ENCODE measurements at places on chromosomes 4 and X.
A peak's percentile ranks its signal among the peaks of the same experiment; 100 is the strongest.

DNA sequence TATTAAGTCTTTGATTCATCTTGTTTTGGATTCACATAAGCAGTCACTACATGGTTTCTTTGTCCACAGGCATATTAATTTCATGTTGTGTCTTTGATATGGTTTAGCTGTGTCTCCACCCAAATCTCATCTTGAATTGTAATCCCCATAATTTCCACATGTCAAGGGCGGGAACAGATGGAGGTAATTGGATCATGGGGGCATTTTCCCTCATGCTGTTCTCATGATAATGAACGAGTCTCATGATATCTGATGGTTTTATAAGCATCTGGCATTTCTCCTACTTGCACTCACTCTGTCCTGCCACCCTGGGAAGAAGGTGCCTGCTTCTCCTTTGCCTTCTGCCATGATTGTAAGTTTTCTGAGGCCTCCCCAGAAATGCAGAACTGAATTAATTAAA is 1811.2 kb upstream of the PCDH10 start:
- DNase-seq, result no peak

DNA sequence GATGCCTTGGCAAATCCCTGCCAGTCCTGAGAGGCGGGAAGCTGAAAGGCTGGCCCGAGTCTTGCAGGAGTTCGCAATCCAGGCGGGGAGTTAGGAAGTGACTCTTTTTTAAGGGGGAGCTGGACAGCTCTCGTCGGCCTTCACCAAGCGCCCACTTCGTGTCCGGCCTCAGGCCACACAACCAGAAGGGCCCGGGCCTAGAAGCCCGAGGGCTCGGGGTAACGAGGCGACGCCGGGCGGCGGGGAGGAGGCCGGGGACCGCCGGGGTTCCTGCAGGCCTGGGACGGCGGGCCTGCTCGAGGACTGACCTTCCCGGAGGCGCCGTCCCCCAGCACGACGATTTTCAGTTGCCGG is 395 bp downstream of the RAB28 start:
- peak; percentile 58 for DNase-seq

- DNase-seq, result no peak
Measured at GRCh38 chrX:47976254-47977151, 27.3 kb downstream of the ZNF182 start.

DNA sequence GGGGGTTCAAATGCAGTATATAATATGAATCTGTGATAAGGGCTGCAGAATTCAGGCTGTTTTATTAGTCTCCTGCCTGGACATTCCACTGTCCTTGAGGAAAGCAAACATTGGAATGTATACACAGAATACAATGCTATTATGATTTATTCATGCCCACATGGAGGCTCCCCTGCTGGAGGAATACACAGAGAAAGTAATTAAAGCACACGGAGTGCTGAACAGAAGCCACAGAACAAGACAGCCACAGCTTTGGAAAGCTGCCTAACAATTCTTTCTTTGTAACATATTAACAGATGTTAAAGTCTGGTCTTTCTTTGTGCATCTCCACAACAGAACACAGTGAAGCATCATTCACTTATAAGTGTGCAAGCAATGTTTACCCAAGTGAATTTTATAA is 155.8 kb downstream of the ARAP2 start:
- DNase-seq, result peak; percentile 86

DNA sequence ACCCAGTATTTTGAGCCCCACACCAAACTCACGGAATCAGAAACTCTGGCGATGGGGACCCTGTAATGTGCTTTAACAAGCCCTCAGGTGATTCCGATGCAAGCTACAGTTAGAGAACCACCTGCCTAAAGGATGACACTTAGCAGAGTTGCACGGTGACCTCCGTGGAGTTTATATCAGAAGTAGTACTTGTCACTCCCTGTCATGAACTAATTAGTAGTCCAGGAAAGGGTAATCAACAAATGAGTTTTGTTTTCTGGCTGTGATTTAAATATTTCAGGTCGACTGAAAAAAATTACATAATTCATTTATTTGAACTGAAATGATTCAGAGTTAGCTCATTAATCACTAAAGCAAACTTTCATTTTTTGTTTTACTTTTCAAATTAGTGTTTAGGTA is 56.4 kb downstream of the TMA16 start:
- no peak for DNase-seq

- DNase-seq, result peak; percentile 56
Measured at GRCh38 chr4:134632056-134632455, 430.5 kb upstream of the PABPC4L start.

GRCh38 chr4:52983563-52984303 is 121.6 kb downstream of the RASL11B start:
- peak; percentile 57 for DNase-seq

DNA sequence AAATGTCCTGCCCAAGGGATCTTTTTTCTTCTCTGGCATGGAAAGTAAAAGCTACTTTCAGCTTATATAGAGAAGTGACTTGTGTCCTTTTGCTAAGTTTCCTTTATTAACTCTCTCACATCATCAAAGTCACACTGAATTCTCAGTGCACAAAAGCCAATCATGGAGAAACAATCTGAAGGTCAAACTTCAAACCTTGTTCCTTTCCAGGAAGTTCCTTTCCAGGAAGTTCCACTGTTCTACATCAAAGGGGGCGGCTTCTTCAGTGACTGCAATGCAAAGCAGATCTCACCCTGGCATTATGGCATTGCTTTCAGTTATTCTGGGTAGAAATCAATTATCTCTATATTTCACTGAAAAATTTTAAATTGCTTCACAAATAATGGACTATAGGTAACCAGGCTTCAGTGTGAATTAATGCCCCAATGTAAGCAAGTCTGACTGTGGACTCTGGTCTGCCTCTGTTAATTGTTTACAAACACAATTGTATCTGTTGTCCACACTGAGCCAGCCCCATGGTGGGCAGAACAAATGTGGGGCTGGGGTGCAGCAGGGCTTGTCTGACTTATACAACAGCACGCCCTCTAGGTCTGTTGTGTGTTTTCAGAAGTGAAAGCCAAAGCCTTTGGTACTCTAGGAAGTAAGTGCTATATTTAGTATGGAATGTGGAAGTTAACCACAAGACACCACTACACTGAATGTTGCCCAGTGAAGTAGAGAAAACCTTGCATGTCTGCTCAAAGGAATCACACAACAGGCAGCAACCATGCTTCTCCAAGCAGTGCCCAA is 98.8 kb downstream of the CDS1 start:
- DNase-seq, result peak; percentile 93

- DNase-seq, result no peak
Measured at GRCh38 chr4:153514688-153515426, 48.7 kb downstream of the TMEM131L start.

GRCh38 chr4:82893942-82894341 is 3.0 kb upstream of the SEC31A start:
- no peak for DNase-seq

- no peak for DNase-seq
Measured at GRCh38 chr4:138407329-138407728, 165.2 kb upstream of the SLC7A11 start.

DNA sequence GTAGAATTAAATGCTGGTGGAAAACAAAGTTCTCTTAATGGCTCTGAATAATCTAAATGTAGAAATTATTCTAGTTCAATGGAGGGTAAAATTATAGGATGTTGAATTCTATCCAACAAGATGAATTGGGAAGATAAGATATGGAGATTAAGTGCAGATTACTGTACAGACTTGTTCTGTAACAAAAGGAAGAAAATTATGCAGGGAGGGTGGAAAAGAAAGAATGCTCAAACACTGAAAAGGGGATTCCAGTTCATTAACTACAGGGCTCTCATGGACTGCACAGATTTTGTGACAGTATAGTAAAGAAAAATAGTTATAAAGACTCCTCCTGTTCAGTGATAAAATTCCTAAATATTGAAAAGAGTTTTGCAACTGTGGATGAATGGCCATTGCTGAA is 1794.0 kb upstream of the PCDH7 start:
- DNase-seq, result no peak

GRCh38 chrX:68983004-68983857 is 154.4 kb downstream of the EFNB1 start:
- DNase-seq, result no peak

- no peak for DNase-seq
Measured at GRCh38 chr4:68123525-68123924, 6.1 kb downstream of the TMPRSS11F start.

DNA sequence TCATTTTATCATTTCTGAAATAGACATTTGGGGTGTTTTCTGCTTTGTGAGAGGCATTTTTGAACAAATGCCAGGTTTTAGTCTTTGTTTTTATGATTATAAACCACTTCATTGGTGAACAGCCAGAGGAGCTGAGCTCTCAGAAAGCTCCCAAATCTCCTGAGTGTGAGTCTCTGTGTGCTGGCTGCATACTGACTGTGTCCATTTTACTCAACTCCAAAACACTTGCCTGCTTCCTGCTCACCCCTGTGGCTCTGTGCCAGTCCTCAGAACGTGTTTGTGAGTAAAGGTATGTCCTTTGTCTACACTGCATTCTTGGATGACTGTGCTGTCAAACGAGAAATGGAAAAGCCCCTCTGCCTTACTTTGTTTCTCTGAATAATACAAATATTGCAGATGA is 5.4 kb upstream of the LRAT start:
- peak; percentile 37 for DNase-seq

DNA sequence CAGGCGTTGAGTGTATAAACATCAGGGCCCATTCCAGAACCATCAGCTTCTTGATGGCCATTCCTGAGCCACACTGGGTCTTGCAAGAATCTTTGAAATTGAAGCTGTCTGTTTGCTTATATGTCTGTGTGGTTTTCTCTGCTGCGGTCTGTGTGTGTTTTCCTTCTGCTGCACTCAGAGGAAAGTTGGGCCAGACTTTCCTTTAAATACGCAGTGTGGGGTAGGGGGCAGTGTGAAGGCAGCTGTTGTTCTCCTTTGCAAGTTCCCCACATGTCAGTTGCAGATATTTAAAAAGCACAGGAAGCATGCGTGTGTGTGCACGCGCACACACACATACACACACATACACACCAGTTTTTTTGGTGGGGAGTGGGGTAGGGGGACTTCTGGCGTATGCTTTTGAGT is 32.1 kb downstream of the CCKAR start:
- DNase-seq, result no peak

DNA sequence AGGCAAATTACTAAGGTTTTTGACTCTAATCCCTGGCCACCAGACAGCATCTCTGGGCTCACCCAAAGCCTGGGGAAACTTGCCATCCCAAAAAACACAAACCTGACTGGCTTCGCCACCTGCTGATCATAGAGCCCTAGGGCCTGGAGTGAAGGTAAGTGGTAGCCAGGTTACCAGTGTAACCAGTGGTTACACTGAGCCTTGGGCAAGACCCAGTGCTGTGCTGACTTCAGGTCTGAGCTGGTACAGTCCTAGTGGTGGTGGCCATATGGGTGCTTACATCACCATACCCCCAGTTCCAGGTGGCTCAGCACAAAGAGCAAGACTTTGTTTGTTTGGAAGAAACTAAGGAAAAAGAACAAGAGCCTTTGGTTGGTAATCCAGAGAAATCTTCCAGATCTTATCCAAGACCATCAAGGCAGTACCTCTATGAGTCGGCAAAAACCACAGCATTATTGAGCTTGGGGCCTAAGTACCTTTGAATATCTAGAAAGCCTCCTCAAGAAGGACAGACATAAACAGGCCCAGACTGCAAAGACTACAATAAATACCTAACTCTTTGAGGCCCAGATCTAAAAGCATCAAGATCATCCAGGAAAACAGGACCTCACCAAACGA is 13.7 kb downstream of the MED14 start:
- no peak for DNase-seq

- no peak for DNase-seq
Measured at GRCh38 chr4:168793542-168793941, 216.5 kb downstream of the CBR4 start.

- peak; percentile 55 for DNase-seq
Measured at GRCh38 chr4:89158884-89159503, 47.7 kb downstream of the TIGD2 start.

- no peak for DNase-seq
Measured at GRCh38 chr4:31234901-31235300, 514.7 kb downstream of the PCDH7 start.

GRCh38 chr4:1012034-1012739 is 761 bp downstream of the FGFRL1 start:
- DNase-seq, result peak; percentile 11

DNA sequence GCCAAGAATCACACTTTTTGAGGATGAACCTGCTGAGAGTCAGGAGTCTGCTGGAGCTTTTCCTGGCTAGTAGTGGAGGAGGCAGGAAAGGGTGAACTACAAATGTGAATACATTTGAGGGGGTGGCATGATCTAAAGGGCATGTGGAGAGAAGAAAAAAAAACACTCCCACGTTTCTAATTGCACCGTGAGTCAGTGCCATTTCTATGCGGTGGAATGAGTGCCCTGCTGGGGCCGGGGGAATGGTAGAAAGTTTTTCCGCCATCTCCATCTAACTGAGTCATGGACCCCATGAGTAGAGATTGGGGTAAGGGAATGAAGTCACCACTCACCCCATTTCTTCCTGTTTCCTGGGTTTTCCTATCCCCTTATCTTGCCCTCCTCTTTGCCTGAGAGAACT is 19.8 kb downstream of the BEX3 start:
- DNase-seq, result peak; percentile 79

DNA sequence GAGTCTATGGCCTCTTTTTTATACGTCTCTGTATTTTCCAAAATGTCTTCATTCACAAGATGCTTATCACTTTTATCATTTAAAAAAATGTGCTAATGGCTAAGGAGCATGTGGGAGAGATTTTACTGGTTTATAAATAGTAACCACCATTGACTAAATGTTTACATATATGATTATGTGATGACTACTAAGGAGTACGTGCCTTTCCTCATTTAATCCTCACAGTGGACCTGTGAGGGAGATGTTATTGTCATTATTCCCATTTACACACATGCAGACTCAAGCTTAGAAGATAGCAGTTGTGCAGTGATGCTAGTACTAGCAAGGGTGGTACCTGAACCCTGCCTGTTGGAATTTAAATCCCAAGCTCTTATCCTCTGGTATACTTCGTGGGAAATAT is 2.4 kb downstream of the SRD5A3 start:
- DNase-seq, result no peak

DNA sequence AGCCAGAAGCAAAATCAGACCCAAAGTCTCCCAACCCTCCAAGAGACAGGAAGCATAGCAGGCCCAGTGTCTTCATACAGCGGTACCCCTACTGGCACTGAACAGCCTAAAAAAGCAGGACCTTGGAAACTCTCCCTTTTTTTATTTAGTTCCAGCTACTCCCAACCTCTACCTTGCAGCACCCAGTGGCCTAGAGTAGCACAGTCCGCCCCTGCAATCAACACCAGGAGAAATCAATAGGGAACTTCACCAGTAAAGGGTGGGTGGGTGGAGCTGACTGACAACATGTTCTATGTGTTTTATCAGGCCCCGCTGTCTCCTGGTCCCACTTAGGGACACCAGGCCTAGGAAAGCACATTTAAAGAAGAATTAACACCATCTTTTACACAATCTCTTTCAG is 378.5 kb upstream of the CT83 start:
- no peak for DNase-seq
